ENCODE measurements at places on chromosomes 4 and X.

- H3K4me1 ChIP-seq = peaks cover 48% of the 10 kb centered on the region
- H3K27me3 ChIP-seq = no peaks in the 10 kb centered on the region
- H3K27ac ChIP-seq = peak overlapping the region; percentile 96
These were observed 11.6 kb downstream of the UNC5C start for GRCh38 chr4:95537191-95537590.

DNA sequence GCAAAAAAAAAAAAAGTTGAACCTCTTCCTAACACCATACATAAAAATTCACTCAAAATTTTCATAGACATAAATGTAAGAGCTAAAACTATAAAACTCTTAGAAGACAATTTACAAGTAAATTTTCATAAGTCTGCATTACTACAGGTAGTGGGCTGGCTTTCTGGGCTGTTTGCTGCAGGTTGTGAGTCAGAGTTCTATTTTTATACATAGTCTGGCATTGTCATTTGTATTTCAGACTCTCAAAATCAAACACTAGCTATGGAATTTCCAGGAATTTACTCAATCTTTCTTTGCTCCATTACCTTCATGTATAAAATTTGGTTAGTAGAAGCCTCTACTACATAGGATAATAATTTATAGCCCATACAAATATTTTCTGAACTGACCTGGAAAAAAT lies 227.2 kb downstream of the COX18 start:
- no peaks in the 10 kb centered on the region for H3K4me1 ChIP-seq
- no peak for DNase-seq
- H3K36me3 ChIP-seq = no peaks in the 10 kb centered on the region
- no peak overlapping the region for H3K4me3 ChIP-seq
- no peak overlapping the region for H3K27ac ChIP-seq

DNA sequence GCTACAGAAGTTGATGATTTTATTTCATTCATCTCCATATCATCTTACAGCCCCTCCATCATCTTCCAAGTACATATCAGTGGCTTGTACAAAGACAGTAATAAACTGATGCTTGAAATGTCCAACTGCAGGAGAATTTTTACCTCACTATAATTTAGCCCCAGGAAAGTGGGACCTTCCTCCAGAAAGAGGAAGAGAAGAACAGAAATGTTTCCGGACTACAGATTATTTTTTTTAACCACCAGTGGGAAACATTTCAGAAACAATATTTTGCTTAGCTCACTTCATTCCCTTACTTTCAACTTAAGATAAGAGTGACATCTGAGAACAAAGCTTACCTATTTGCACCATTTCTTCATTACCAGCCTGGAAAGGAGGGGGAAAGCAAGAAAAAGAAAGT lies 2.0 kb downstream of the ADAMTS3 start:
- H3K27ac ChIP-seq = peak overlapping the region; percentile 85
- peaks cover 17% of the 10 kb centered on the region for H3K4me1 ChIP-seq
- H3K27me3 ChIP-seq = no peaks in the 10 kb centered on the region
- DNase-seq = no peak

- H3K36me3 ChIP-seq = peaks cover 22% of the 10 kb centered on the region
- H3K27me3 ChIP-seq = no peaks in the 10 kb centered on the region
- no peaks in the 10 kb centered on the region for H3K4me1 ChIP-seq
- no peak for DNase-seq
These were observed 58.3 kb downstream of the PRKX start for GRCh38 chrX:3655181-3655580.

GRCh38 chrX:56788717-56789122 lies 59.7 kb downstream of the NBDY start:
- no peaks in the 10 kb centered on the region for H3K36me3 ChIP-seq
- H3K27me3 ChIP-seq = no peaks in the 10 kb centered on the region
- H3K4me3 ChIP-seq = no peak overlapping the region
- no peak overlapping the region for H3K27ac ChIP-seq
- peak; percentile 56 for DNase-seq

GRCh38 chr4:83855044-83855443 lies 319.1 kb downstream of the GPAT3 start:
- no peaks in the 10 kb centered on the region for H3K36me3 ChIP-seq
- H3K27ac ChIP-seq = no peak overlapping the region
- H3K27me3 ChIP-seq = no peaks in the 10 kb centered on the region
- H3K4me3 ChIP-seq = no peak overlapping the region
- no peak for DNase-seq
- no peaks in the 10 kb centered on the region for H3K4me1 ChIP-seq

DNA sequence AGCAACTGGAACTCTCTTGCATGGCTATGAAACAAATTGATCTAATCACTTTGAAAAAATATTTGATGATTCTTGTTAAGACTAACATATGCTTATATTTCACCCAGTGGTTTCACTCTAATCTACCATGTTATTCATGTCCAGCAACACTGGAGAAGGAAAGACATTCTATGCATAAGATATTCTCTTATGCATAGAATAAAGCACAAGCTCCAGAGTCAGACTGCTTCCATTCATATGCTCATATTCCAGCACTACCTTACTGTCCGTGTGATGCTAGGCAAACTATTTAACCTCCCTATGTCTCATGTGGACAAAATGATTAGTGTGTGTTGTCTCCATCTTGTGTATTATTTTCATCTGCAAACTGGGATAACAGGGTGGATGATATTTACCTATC lies 124.1 kb downstream of the RNF150 start:
- no peak overlapping the region for H3K27ac ChIP-seq
- H3K36me3 ChIP-seq = no peaks in the 10 kb centered on the region
- DNase-seq = no peak
- no peaks in the 10 kb centered on the region for H3K27me3 ChIP-seq
- no peaks in the 10 kb centered on the region for H3K4me1 ChIP-seq
- H3K4me3 ChIP-seq = no peak overlapping the region

DNA sequence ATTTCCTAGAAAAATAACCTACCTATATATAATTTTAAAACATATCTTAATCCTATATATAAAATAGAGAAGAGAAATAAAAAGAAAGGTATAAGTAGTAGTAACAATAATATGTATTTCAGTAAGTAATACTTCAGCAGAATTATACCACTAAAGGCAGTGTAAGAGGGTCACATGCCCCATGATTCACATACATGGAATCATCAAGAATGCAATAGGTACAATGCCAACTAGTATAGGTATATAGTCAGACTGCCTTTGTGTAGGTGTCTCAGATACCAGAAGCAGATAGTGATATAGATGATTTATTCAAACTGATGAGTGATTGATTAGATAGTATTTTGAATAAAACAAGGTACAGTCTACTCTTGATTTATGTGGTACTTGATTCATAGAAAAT lies 9.4 kb downstream of the AIMP1 start:
- peaks cover 24% of the 10 kb centered on the region for H3K36me3 ChIP-seq
- no peaks in the 10 kb centered on the region for H3K4me1 ChIP-seq
- no peak overlapping the region for H3K4me3 ChIP-seq
- DNase-seq = no peak
- H3K27ac ChIP-seq = no peak overlapping the region
- no peaks in the 10 kb centered on the region for H3K27me3 ChIP-seq

- no peak overlapping the region for H3K4me3 ChIP-seq
- no peaks in the 10 kb centered on the region for H3K36me3 ChIP-seq
- H3K27ac ChIP-seq = no peak overlapping the region
- no peaks in the 10 kb centered on the region for H3K27me3 ChIP-seq
These were observed 664.3 kb upstream of the TENM3 start for GRCh38 chr4:181578911-181579310.

- no peak overlapping the region for H3K27ac ChIP-seq
- H3K4me1 ChIP-seq = no peaks in the 10 kb centered on the region
- no peak overlapping the region for H3K4me3 ChIP-seq
- no peaks in the 10 kb centered on the region for H3K27me3 ChIP-seq
- H3K36me3 ChIP-seq = no peaks in the 10 kb centered on the region
- no peak for DNase-seq
These were observed 149.1 kb upstream of the ARHGEF9 start for GRCh38 chrX:63934160-63934559.

GRCh38 chr4:138659812-138660316 lies 355.7 kb upstream of the NOCT start:
- H3K4me3 ChIP-seq = no peak overlapping the region
- DNase-seq = no peak
- no peaks in the 10 kb centered on the region for H3K4me1 ChIP-seq
- no peaks in the 10 kb centered on the region for H3K27me3 ChIP-seq
- H3K27ac ChIP-seq = no peak overlapping the region

GRCh38 chrX:318068-318738 lies 393 bp downstream of the GTPBP6 start:
- H3K4me3 ChIP-seq = no peak overlapping the region
- H3K4me1 ChIP-seq = peaks cover 15% of the 10 kb centered on the region

DNA sequence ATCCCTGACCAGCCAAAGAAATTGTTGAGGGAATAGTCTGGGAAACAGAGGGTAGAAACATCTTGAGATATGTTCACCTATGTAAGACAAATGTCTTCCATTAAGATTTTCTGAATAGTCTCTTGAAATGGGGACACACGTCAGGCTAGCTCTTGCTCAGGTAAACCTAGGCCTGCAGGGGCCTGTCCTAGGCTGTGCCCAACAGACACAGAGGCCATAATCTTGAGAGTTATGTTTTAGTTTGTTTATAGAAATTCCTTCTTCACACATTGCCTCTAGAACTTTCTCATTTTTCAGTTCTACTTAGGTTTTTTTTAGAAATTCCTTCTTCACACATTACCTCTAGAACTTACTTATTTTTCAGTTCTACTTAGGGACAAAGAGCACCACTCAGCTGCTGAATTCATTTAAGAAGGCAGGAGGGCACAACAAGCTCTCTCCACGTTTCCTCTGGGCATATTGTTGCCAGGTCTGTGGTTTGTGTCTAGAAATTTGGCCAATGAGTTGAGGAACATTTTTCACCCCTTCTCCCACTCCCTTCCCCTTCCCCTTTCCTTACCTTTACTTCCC lies 94.9 kb downstream of the ARHGAP24 start:
- H3K27ac ChIP-seq = no peak overlapping the region
- H3K27me3 ChIP-seq = no peaks in the 10 kb centered on the region
- H3K4me1 ChIP-seq = no peaks in the 10 kb centered on the region
- DNase-seq = no peak

GRCh38 chr4:40240040-40240653 lies 43.3 kb downstream of the RHOH start:
- DNase-seq = no peak
- H3K36me3 ChIP-seq = no peaks in the 10 kb centered on the region
- no peaks in the 10 kb centered on the region for H3K4me1 ChIP-seq
- H3K4me3 ChIP-seq = no peak overlapping the region

- H3K4me3 ChIP-seq = no peak overlapping the region
- H3K4me1 ChIP-seq = no peaks in the 10 kb centered on the region
- no peak overlapping the region for H3K27ac ChIP-seq
- no peaks in the 10 kb centered on the region for H3K36me3 ChIP-seq
These were observed 222.6 kb upstream of the FTHL17 start for GRCh38 chrX:31294475-31294874.

DNA sequence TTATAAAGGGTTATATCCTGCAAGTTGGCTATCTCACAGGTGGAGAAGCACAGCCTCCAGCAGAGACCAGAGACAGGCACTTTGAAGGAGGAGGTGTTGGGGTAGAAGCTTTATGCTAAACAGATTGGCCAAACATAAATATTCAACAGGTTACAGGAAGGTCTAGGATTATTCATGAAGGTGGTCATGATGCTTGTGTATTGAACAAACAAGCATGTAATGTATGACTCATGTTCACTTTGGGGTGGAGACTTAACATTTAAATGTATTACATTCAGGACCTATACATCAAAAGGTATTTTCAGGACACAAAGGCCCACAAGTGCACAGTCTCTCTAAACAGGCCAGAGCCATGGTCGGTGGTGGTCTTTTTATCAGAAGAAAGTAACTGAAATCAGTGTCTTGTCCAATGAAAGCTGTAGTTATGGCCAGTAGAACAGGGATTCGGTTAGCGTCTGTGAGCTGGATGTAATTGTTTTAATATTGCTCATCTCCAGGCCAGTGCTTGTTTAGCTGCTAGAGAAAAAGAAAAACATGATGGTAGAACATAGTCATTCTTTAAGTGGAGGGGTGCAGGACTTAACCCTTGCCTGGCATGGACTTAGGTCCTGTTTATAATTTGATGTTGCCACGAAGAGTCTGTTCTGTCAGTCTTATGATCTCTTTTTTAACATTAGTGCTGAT lies 555.2 kb upstream of the PCDH10 start:
- H3K27ac ChIP-seq = no peak overlapping the region
- H3K4me1 ChIP-seq = no peaks in the 10 kb centered on the region
- no peaks in the 10 kb centered on the region for H3K27me3 ChIP-seq
- H3K4me3 ChIP-seq = no peak overlapping the region
- DNase-seq = no peak
- H3K36me3 ChIP-seq = no peaks in the 10 kb centered on the region

DNA sequence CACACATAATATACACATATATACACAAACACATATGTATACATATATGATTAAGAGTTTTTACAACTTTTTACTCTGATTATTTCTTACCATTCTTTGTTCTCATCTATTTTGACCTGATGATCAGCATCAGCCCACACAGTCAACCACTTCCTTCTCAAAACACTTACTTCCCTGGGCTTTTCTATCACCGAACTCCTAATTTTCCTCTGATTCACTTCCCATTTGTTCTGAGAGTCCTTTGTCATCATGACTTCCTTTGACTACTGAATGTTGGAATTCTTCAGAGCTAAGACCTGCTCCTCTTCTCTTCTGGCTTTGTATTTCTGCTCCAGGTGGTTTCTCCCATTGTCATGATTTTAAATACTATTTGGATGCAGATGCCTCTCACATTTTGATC lies 209.5 kb upstream of the AFF2 start:
- H3K27me3 ChIP-seq = no peaks in the 10 kb centered on the region
- H3K4me1 ChIP-seq = no peaks in the 10 kb centered on the region
- H3K27ac ChIP-seq = no peak overlapping the region
- H3K36me3 ChIP-seq = no peaks in the 10 kb centered on the region
- DNase-seq = no peak
- H3K4me3 ChIP-seq = no peak overlapping the region

- no peak overlapping the region for H3K4me3 ChIP-seq
- no peak for DNase-seq
- peak overlapping the region; percentile 83 for H3K27ac ChIP-seq
These were observed 99.8 kb downstream of the ARHGAP10 start for GRCh38 chr4:147831551-147832171.

DNA sequence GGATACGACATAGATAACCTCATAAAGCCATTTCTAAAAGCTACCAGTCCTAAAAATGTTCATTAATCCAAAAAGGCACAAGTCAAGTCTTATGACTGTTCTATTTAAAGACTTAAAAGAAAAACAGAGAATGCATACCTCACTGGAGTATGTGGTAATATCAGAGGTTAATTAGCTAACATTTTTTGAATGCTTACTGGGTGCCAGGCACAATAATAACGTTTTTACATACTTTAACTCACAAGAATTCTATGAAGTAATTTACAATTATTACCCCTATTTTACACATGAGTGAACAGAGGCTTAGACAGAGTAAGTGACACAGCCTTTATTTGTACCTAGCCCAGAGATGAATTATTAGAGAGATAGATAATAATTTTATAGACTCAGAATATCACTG lies 207.5 kb downstream of the PDGFC start:
- H3K27me3 ChIP-seq = no peaks in the 10 kb centered on the region
- H3K4me3 ChIP-seq = no peak overlapping the region
- no peak overlapping the region for H3K27ac ChIP-seq
- DNase-seq = no peak
- H3K4me1 ChIP-seq = peaks cover 4% of the 10 kb centered on the region

GRCh38 chr4:25486171-25486570 lies 109.1 kb downstream of the ANAPC4 start:
- H3K27ac ChIP-seq = no peak overlapping the region
- no peak for DNase-seq
- H3K4me1 ChIP-seq = no peaks in the 10 kb centered on the region
- no peaks in the 10 kb centered on the region for H3K36me3 ChIP-seq
- H3K27me3 ChIP-seq = no peaks in the 10 kb centered on the region
- no peak overlapping the region for H3K4me3 ChIP-seq

Measured in thyroid gland (tissue), 4 donors.